Glomerular endothelial cell (primary cell): ENCODE measurements at places on chromosomes 3 and 15. TPM values are rescaled to one million over a fixed set of nuclear protein-coding genes. Genes with fewer than 3 reads are reported as not detected.
A peak's percentile ranks its signal among the peaks of the same experiment; 100 is the strongest.

KBTBD12 gene
- not detected in 2 replicates for total RNA-seq

DNA sequence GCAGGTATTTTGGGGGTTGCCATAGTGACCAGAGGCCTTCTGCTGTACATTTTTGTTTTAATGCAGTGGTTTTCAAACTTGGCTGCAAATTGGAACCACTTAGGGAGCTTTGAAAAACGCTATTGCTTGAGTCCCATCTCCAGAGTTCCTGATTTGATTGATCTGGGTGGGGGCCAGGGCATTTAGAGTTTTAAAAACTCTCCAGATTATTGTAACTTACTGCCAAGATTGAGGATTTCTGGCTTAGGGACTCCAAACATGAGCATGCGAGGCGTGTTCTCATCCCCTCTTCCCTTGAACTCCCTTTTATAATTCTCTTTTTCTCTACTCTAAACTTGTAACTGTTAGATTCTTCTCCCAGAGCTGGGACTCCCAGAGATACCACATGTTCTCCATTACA lies 340.8 kb upstream of the SUCLG2 start:
- DNase-seq = no peak

GRCh38 chr15:78069052-78069414 lies 8.5 kb downstream of the TBC1D2B start:
- DNase-seq = no peak

FANCD2OS gene
- not detected in 2 replicates for total RNA-seq

DNA sequence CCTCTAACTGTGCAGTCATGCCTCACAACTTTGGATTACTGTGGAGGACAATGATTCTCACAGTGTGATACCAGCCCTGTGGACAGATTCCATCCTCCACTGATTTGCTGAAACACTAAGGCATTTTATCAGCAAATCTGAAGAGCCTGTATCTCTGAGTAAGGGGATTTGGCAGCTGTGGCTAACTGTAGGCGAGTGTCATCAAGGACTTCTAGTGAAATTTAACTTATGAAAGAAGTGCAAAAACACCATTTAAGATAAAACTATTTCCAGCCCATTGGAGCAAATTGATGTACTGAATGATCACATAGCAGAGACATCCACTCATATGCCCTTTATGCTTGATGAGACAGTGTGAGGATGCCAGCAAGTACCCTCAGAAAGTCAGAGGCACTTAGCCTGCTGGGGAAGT lies 13.9 kb upstream of the TMPRSS7 start:
- no peak for DNase-seq

DNA sequence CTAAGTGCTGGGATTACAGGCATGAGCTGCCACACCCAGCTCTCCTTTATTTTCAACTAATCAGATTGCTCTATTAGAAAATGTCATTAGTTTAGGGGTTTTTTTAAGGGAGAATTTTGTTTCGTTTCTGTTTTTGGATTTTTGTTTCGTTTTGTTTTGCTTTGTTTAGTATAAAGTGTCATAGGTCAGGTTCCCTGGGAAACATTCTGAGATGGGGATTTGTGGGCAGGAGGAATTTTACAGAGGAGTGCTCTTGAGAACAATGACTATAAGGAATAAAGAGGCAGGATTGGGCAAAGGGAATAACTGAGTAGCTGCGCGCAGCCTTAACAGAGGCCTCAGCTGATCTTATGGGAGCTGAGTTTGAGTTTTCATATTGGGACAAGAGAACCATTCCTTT lies 86.8 kb upstream of the NR2F2 start:
- DNase-seq = no peak

RNU6-1 gene
- not detected in 2 replicates for total RNA-seq

DNA sequence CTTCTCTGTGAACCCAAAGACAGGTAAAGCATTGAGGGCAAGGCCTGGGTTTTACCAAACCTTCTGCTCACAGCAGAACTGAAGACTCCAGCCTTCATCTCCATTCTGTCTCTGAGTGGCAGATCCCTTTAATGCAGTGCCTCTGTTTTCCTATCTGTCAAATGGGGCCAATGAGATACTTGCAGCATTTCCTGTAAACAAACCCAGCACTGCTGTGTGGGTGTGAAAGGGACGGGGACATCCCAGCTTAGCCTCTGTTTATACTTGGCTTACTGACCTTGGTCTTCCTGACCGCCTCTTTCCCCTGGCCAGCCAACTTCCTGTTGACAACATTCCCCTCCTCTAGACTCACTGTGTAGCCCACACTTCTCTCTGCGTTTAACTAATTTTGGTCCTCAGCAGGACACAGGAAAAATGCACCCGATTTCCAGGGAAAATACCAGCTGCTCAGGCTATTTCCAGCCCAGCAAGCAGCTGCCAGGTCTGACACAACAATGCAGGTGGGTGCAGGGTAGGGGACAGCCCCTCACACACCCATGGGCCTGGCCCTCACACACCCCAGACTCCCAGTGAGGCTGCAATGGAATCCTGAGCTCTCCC lies 105.9 kb upstream of the HERC1 start:
- peak; percentile 90 for DNase-seq
